Stimulated activated CD4-positive, alpha-beta T cell treated with anti-CD3 and anti-CD28 coated beads, Interleukin-2, amount 100 ng/mL, for 24 hours (primary cell): ENCODE measurements at places on chromosomes 3 and 15.

DNA sequence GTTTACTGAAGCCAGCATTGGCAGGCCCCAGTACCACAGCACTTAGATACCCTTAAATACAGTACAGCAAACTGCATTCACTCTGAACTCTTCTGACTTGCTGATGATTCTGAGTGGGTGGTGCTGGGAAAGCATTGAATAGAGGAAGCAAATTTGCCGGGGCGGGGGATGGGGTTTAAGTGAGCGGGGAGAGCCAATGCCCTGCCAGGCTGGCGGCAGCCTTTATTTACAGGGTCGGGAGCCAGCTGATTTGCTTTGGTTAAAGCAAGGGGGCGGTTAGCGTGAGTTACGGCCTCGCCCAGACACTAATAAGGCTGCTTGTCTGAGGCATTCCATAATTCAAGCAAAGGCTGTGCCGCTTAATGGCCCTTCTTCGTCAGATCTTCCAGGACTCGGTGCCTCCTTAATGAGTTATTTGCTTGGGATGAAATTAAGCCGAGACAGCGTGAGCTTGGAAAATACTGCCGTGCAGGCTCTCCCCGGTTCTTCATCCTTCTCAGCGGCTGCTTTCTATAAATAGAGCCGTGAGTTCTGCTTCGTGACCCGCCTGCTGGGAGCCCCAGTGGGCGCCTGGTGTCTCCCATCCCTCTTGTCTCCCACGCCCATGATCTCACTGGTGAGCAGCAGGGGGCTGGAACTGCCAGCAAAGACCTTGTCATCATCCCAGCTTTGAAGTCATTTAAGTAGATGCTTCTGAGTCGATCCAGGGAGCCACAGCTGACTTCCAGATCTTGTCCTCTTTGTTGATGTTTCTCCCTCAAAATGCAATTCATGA lies 25.8 kb downstream of the SPSB4 start:
- DNase-seq = no peak

GRCh38 chr3:9678493-9678892 lies 25.1 kb upstream of the CPNE9 start:
- DNase-seq = no peak

DNA sequence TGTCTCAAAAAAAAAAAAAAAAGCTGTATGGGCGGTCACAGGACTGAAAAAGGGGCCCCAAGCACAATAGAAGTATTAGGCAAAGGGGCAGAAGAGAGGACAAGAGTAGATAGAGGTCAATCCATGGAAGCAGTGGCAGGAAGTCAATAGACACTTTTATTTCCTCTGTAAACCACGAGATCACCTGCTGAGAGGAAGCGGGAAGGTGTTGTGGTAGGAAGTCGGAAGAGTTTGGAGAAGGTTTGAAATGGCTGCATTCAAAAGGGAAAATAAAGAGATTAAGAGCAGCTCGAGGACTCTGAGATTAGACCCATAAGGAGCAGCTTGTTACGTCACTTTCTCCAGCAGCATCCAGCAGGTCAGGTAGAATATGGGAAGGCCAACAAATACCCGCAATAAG lies 14.2 kb upstream of the ZNF148 start:
- no peak for DNase-seq

GRCh38 chr15:74291101-74292071 lies 55.3 kb downstream of the CCDC33 start:
- DNase-seq = peak; percentile 84

DNA sequence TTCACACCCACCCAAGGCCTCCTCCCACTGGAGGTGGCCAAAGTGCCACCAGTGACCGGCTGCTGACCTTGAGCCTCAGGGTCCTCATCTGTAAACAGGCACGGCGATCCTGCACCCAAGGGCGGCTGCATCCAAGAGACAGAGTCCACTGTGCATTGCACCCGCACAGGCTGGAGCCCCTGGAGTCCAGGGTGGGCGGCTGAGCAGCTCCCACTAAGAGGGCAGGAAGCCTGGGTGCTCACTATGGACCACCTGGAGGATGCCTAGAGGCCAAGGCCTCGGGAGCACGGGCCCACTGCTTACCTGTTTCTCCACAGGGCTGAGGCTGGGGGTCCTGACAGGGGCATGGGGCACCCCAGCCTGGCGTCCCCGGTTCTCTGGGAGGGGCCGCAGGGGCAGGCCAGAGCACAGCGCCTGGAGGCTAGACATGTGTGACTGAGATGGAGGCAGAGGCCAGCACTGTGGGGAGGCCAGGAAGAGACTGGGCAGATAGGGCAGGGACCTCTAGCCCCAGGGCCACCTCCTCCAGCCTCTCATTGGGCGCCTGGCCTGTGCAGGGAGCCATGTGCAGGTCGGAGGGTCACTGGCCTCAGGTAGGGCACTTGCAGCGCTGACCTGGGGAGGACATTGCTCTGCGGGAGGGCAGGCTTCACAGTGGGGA lies at the start of gene UROC1:
Gene UROC1, minus strand, starts transcription at position 483 of the 661 bp plus-strand sequence. Its CDS starts 54 bp downstream, at position 429.
- DNase-seq = no peak

DNA sequence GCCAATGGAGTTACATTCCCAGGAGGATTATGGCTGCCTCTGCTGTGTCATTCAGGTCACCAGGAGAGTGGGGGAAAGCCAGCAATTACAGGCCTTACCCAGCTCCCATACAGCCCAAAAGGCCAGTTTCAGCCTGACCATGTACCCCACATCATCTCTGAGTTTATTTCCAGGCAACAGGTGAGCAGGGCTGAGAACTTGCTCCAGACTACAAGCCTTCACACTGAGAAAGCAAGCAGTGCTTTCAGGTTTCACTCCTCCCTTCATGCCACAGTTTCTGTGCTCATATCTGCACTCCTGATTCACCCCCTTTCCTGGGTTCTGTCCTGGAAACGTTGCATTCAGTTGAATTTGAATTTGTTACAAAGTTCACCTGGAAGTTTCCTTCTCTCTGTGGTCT lies 68.1 kb upstream of the ABI3BP start:
- no peak for DNase-seq

DNA sequence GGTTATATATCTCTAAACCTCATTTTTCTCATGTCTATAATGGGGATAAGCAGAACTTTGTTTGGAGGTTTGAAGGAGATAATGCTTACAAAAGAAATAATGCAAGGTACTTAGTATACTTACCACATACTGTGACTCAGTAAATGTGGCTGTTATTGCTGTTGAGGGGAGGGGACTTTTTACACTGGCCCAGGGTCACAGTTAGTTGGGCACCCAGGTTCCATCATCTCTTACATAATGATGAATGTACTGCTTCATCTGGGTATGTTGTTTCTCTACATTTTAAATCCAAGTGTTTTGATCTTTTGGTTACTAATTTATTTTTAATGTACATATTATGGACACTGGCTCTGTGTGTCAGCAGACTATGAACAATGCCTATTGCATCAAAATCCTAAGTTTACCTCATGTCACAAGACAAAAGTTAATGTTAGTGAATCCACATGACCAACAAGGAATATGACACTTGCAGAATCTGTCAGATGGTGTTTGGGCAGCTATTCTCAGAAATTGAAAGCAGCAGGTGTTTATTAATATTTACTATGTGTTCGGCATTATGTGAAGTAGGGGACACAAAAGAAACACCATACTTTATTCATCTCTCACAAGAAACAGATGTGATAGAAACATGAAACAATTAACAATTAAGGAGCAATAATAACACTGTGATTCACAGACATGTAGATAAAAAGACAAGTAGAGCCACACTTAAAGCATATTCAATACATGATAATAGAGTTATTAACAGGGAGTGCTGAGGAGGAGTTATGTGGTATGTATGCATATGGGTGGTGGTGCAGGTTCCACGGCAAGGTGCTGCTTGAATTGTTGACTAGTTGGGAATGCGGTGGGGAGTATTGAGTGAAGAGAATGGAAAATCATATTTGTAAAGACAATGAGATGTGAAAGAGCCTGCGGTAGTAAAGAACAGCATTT lies 109.7 kb downstream of the GALK2 start:
- DNase-seq = no peak
